Epithelial cell of alveolus of lung (primary cell): ENCODE measurements at places on chromosomes 7 and 10. TPM values are rescaled to one million over a fixed set of nuclear protein-coding genes. Genes with fewer than 3 reads are reported as not detected.

TMEM236 gene
- total RNA-seq: not detected in 2 replicates

CAMK2B gene
- not detected in 2 replicates for total RNA-seq

TRRAP gene
- 21.7 and 22.5 TPM in 2 replicates for total RNA-seq

HMX2 gene
- not detected in 2 replicates for total RNA-seq

TMEM213 gene
- total RNA-seq: not detected in 2 replicates

CALHM1 gene
- total RNA-seq: not detected in 2 replicates

NKX2-3 gene
- not detected in 2 replicates for total RNA-seq

NEUROD6 gene
- total RNA-seq: not detected in 2 replicates

SEMA3C gene
- 31.9 and 102 TPM in 2 replicates for total RNA-seq

PLCE1 gene
- 0.24 and 1.6 TPM in 2 replicates for total RNA-seq

TSPAN12 gene
- total RNA-seq: 2.2 and 27.5 TPM in 2 replicates

STX1A gene
- total RNA-seq: 2.5 and 9.3 TPM in 2 replicates

AEBP1 gene
- total RNA-seq: 49.3 and 84.2 TPM in 2 replicates

ATP6V0A4 gene
- not detected in 2 replicates for total RNA-seq

GTPBP4 gene
- 15.7 and 24.3 TPM in 2 replicates for total RNA-seq

SSC4D gene
- total RNA-seq: 0.48 and 1.7 TPM in 2 replicates

XRCC2 gene
- total RNA-seq: 1.2 and 2.1 TPM in 2 replicates

MEIG1 gene
- not detected in 2 replicates for total RNA-seq

EGFR gene
- total RNA-seq: 50.1 and 61.4 TPM in 2 replicates

TMEM139 gene
- total RNA-seq: 0.39 TPM in 1 of 2 replicates, not detected in the other

OPALIN gene
- total RNA-seq: not detected in 2 replicates

GCK gene
- 0.56 and 1.2 TPM in 2 replicates for total RNA-seq

DENND2A gene
- total RNA-seq: 10.2 and 12.4 TPM in 2 replicates

DENND11 gene
- total RNA-seq: 3.9 and 6.8 TPM in 2 replicates

C10orf62 gene
- not detected in 2 replicates for total RNA-seq

HYAL4 gene
- not detected in 2 replicates for total RNA-seq

KLF14 gene
- total RNA-seq: 0.13 TPM in 1 of 2 replicates, not detected in the other

CH25H gene
- 0.32 and 4.7 TPM in 2 replicates for total RNA-seq

NIPSNAP2 gene
- total RNA-seq: 50.3 and 77.5 TPM in 2 replicates

CLCN1 gene
- 0.13 TPM in 1 of 2 replicates, not detected in the other for total RNA-seq

ADAM8 gene
- 4.5 and 6.0 TPM in 2 replicates for total RNA-seq

EPHB4 gene
- total RNA-seq: 48.5 and 62.8 TPM in 2 replicates

FAM13C gene
- total RNA-seq: 1.9 and 13.7 TPM in 2 replicates

SORCS1 gene
- total RNA-seq: 0.08 TPM in 1 of 2 replicates, not detected in the other

SLC13A1 gene
- total RNA-seq: not detected in 2 replicates

OR2A1 gene
- 0.13 and 0.24 TPM in 2 replicates for total RNA-seq

LBX1 gene
- total RNA-seq: not detected in 2 replicates
